ENCODE measurements at places on chromosomes 3 and 15.

GRCh38 chr3:19446687-19447086, 298.4 kb downstream of the KCNH8 start:
- no peak for DNase-seq

DNA sequence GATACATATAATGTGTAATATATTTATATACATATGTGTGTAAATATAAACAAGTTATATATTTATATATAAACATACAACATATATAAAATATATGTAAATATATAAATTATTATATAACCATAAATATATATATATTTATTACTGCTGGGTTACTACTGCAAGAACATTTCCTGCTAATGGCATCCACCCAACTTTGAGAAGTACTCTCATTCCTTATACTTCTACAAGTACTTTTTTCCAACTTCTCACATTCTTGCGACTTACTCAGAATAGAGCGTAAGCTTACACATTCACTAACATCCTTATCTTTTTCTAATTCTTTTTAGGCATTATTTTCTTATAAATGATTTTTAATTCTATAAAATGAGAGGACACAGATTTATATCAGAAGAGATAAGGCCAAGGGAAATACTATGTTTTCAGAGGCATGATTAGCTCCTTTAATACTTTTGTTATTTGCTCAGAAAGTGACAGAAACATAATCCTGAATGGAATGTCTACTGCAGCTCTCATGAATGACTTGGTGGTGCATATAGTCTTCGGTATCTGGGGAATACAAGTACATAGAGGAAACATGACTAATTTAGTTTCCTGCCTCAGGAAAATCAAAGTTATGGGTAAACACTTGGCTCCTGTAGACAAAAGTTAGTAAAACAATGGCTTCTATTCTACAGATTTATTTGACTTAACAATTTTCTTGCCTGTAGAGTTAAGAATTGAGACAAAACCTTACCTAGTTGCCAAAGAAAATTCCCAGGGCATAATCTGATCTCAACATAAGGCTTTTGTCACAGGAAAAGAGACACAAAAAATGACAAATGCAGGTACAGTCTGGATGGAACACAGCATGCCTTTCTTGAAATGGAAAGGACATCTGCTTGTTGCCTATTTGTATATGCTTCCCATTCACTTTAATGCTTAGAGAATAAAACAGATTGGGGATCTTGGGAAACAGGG, 453.9 kb downstream of the SQOR start:
- no peak for DNase-seq

DNA sequence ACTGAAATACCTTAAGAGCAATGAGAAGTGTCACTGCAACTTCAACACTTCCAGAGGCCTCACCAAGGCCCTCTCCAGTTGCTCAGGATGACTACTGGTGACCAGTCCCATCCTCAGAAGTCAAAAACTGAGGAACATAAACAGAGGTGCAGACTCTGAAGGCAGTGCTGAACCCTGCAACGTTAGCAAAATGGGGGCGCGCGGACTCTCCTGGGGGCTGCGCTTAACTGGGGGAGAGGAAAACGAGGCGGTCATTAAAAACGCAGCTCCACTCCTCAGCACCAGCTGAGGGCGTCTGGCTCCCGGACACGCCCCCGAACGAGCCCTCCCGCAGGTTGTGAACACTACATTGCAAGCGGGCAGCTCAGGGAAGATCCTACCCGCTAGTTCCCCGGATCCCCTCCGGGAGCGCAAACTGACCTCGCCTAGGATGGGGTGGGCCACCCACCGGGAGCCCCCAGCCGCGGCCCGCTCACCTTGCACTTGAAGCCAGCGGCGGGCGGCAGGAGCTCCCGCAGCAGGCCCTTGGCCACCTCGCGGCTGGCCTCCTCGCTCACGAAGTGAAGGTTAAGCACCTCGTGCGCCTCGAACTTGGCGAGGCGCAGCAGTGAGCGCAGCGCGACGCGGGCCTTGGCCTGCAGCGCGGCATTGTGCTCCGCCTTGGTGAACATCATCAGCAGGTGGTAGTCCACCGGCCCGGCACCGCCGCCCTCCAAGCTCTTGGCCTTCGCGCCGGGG, 711 bp downstream of the XXYLT1 start:
- DNase-seq, result no peak

DNA sequence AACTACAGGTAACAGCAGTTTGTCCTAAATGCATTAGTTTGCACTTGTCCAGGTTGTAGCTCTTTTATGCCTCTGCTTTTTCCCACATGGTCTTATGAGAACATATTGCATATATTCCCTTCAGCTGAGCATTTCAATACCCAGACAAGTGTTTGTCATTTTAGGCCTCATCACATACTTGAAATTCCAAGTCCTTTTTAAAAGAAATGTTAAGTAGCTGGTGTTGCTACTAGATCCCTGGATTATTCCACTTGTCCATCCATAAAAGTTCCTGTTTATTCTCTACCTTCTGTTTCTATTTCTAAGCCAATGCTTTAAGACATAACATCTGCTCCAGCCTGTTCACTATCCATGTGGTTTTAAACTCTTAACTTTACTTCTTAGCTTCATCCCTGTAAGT, 128.4 kb downstream of the NECTIN3 start:
- DNase-seq, result no peak

- DNase-seq, result no peak
These were observed 72.3 kb downstream of the CORO2B start for GRCh38 chr15:68650901-68651709.

- DNase-seq, result no peak
These were observed 290.0 kb downstream of the TLE3 start for GRCh38 chr15:69807721-69808120.

GRCh38 chr3:11155341-11156025, 1.2 kb downstream of the HRH1 start:
- DNase-seq, result no peak

- no peak for DNase-seq
These were observed 67.5 kb downstream of the TIPARP start for GRCh38 chr3:156741935-156742334.

DNA sequence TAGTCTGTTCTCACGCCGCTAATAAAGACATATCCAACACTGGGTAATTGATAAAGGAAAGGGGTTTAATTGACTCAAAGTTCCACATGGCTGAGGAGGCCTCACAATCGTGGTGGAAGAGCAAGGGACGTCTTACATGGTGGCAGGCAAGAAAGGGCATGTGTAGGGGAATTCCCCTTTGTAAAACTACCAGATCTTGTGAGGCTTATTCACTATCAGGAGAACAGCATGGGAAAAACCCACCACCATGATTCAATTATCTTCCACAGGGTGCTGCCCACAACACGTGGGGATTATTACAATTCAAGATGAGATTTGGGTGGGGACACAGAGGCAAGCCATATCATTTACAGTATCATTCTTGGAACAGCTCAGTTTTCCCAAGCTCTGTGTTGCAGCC, 268.0 kb downstream of the SUCLG2 start:
- DNase-seq, result no peak

DNA sequence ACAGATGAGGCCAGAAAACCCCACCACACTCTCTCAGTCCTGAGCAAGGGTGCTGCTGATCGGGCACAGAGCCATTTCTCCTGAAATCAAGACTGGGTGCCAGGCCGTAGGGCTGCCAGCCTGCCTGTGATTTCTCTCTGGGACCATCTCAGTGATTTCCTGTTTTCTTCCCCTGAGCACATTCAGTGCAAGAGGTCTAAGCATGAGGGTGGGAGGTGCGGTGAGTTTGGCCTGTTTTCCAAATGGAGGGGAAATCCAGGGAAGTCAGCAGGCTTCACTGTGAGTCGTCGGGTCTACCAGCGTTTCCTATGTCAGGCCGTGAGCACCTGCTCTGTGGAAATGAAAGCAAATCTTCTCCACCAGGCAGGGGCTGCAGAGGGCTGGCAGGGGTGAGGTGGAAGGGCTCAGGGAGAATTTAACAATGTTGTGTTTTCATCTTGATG, 82.3 kb downstream of the ST6GAL1 start:
- DNase-seq, result peak; percentile 35

GRCh38 chr3:59566481-59566975, 516.7 kb upstream of the CFAP20DC start:
- DNase-seq, result no peak

GRCh38 chr15:29252234-29252633, 17.4 kb downstream of the NSMCE3 start:
- no peak for DNase-seq

DNA sequence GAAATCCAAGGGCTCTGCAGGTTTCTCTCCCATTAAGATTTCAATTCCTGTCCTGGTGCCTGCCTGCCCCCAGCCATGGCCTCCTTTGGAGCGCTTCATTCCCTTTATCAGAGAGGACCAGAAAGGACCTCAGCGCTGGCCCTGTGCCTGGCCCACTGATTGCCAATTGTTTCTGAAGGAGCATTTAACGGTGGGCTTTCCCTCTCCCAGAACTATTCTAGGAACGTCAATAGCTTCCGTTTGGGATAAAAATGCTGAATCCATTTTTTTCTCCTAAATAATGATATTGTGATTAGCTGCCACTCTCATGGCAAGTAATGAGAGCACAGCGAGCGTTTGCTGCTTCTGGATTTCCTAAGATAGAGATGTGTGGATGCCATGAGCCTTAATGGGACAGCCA, 12.2 kb upstream of the SLC6A1 start:
- no peak for DNase-seq

GRCh38 chr15:33021806-33022389, 172.6 kb downstream of the FMN1 start:
- no peak for DNase-seq

DNA sequence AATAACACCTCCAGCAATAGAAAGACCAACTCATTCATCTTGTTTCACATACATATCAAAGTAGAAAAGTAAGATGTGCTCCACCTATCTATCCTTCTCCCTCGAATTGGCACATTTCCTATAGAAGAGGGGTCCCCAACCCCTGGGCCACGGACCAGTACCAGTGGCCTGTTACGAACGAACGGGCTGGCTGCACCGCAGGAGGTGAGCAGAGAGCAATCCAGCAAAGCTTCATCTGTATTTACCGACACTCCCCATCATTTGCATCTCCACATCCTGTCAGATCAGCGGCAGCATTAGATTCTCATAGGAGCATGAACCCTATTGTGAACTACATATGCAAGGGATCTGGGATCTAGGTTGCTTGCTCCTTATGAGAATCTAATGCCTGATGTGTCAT, 95.0 kb upstream of the CGNL1 start:
- no peak for DNase-seq
